Left kidney (tissue), 8 donors: ENCODE measurements at places on chromosomes 6 and 20.

DNA sequence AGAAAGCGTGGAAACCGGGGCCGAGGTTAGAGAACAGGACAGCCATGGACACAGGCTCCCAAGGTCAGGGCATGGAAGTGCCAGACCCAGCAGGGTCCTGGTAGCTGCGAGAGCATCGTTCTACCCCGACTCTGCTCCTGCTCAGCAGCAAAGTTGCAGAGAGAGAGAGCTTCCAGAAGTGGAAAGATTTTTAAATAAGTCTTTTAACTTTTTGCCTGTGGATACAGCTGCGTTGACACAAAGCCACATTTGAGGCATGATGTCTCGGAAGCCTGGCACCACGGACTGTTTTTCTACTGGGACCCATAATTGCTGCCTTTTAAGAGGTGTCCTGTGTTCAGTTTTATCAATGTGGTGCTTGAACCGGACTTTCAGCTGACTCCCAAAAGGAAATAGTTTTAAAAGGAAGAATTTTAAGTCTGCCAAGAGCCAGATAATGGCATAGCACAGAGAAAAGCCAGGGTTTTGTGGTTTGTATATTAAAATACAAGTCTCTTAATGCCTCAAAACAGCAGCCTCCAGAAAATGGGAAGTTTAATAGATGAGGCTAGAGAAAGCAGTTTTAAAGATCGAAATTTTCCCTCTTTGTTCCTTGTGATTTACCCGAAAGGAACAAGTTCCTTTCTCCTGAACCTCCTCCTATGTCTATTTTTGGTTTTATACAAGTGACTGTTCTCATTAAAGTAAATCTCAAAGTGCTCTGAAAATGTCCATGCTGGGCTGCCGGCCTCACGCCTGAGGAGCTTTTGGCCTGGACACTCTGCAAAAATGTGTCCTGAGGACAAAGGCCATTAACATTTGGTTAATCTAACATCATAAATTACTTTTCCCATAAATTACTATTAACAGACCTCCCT lies 91.5 kb downstream of the RIN2 start:
- DNase-seq, result no peak

DNA sequence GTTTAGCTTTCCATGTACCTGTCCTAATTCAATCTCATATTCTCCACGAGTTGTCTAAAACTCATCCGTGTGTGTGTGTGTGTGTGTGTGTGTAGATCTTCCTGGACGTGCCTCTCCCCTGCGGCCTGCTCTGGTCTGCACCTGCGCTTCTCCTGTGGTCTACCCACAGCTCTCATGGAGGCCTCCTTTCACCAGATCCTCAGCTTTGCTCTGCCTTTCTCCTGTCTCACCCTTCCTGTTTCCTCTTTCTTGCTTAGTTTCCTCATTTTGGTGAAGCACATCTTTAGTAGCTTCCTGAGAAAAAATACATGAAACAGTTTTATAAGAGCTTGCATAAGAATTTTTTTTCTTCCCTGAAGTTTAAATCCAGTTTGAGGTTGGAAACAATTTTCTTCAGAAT lies 18.1 kb downstream of the SLX4IP start:
- no peak for DNase-seq

- DNase-seq, result no peak
Measured at GRCh38 chr6:109039795-109040194, 54.9 kb downstream of the SESN1 start.

GRCh38 chr6:99736302-99736701 lies 129.7 kb downstream of the PRDM13 start:
- DNase-seq, result no peak

DNA sequence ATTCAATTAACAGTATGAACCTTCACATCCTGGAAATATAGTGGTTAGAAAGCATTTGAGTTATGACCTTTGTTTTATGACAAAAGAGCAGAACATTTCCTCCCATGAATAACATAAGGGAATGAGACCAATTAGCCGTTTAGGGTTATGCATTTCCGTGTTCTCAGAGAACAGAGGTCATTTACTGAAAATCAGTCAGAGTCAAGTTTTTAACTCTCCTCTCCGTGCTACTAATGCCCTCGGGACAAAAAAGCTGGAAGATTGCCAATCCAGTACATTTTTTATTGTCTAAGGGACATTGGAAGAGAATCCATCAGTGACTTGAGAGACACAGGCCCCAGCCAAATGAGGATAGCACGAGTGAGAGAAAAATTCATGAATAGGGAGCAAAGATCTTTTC lies 632.7 kb downstream of the RFPL4B start:
- no peak for DNase-seq

- DNase-seq, result peak; percentile 15
Measured at GRCh38 chr6:30100585-30101443, 12.1 kb downstream of the TRIM31 start.

GRCh38 chr6:108914235-108915022 lies 66.2 kb downstream of the ARMC2 start:
- DNase-seq, result no peak

- no peak for DNase-seq
Measured at GRCh38 chr6:19999319-20000191, 162.4 kb downstream of the ID4 start.
